ENCODE measurements at places on chromosomes 2 and 18.

DNA sequence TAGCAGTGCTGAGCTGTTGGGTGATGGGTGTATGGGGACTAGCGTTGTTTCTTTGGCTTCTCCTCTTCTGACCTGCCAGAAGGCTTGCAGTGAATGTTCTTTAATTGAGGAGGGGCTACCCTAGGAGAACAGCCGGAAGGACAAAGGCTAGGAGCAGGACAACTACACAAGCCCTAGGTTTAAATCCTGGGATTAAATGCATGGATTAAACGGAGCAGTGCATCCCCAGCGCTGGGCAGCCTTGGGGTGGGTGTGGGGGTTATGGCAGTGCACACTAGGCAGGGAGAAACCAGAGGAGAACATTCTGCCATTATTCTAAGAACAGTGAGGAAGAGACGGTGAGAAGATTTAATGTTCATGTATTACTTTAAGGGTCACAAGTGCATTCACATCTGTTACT is 86.4 kb upstream of the MCFD2 start:
- ATAC-seq: no peak

DNA sequence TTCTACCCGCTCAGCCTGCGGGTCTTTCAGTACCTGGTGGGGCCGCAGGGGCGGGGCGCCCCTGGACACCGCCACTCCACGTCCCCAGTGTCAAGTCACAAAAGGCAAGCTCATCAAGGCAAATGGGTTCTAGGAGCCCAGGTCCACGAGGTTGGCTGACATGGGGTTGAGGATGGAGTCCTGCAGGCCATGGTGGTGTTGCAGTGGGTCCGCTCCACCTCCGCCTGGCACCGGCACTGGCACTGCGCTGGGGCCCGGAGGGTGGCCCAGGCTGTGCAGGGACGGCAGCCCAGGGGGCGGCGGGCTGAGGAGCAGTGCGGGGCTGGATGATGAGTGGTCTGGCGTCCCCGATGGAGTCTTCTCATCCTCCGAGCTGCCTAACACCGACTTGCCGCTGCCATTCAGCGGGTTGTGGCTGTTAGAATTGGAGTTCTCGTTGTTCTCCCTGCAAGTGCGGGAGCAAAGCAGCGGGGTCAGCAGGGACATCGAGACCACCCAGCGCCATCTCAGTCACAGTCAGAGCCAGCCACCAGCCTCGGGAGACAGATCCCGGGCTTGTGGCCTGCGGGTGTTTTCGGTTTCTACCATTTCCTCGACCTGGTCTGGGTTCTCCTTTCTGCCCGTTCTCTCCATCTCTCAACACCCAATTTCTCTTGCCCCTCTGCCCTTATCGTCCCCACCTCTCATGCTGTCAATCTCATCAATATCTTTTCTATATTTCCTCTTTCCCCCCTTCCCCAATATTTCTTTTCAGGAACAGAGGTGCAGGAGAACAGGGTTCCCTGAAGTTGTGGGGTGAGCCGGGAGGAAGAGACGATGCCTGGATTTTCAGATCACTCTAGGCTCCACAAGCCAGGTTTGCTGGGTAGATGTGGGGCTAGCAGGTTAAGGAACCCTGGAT is 3.0 kb downstream of the SIX2 start:
- no peak for ATAC-seq

DNA sequence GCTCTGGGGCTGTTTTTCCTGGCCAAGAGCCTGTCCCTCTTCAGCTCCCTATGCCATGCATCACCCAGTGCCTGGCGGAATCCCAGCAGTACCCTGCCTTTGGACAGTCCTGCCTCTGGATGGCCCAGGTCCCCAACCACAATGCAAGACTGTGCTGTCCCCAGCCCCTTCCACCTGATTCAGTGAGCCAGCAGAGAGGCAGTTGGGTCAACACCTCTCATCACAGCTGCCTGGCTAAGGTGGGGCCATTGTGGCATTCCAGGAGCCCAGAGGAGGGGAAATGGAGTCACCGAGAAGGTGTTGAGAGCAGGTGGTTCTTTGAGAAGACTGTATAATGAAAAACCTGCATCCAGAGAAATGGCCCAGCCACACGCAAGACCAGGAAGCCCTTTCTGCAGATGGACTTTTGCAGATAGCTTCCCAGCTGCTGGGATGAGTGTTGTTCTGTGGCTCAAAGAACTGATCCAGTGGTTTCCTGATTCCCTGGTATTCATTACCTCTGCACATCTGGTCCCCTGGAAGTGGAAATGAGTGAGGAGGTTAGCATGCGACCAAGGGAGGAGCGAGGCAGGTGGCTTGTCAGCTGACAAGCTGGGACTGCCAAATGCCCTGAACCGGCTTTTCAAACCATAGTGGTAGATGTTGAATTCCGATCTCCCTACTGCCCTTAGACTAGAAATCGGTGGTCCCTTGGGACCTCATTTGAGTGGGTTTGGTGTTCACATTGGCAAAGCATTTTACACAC is 1.7 kb upstream of the ASPRV1 start:
- ATAC-seq: no peak

DNA sequence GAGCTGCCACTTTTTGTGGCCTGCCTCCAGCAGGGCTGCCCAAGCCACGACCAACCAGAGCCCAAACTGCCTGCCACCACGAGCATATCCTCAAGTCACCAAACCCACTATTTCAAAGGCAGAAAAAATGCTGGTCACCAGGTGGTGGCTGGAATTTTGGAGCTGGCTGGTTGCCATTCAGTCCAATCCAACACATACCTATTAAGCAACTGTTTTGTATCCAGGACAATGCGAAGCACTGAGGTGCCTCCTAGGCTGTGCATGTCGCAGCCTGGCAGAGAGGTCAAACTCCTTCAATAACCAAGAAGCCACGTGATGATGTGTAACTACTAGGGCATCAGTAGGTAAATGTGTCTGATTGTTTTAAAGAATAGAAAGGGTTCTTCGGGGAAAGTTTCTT is 108.3 kb upstream of the PPP1CB start:
- no peak for ATAC-seq

DNA sequence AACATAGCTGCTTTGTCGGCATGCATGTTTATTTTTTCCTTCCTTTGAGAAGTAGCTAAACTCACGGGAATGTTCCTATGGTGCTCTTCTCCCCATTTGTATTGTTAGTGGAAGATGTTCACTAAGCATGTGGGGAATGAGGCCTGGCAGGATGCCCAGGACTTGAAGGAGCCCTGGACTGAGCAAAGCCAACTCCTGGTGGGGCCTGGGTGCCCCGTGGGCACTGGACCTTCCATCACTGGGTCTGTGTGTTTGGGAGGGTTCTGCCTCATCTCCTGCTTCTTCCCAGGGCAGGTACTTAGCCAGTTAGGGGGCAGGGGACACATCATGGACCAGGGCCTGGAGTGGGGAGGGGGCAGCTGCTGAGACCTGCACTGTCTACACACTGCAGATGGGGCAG is 49.3 kb downstream of the ACAA2 start:
- ATAC-seq: no peak

DNA sequence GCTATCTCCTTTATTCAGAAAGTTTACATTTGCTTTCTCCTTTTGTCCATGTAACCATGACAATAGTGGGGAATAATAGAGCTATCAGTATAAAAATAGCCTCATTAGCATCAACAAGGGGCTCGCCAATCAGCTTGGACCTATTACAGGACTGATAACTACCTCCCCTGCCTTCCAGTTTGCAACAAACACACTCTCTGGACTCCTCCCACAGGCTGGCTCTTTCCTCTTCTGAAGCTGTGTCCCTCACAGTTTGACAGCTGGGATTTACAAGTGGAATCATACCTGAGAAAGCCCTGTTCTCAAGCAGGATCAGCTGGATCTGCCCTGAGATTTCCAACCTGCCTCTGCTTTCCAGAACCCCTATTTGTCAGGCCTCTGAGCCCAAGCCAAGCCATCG is 162.5 kb downstream of the GRB14 start:
- no peak for ATAC-seq

DNA sequence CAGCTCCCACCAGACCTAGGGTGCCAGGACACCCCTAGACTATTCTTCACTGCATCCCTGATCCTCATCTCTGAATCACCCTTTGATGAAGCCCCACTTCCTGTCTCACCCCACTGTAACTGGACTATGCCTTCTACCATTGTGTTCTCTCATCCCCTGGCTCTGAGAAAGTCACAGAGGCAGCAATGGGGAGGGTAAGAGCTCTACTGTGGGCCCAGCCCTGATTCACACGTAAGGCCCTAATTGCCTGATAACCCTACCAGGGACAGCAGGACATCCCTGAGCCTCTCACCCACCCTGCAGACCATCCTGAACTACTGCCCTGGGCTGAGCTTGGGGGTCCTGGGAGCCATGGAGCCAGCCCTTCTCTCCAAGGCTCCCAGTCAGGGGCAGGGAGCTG is 1.5 kb upstream of the PROM2 start:
- ATAC-seq: no peak

GRCh38 chr2:11168488-11168887 is 13.2 kb downstream of the SLC66A3 start:
- no peak for ATAC-seq

GRCh38 chr2:160269803-160270570 is 69.9 kb upstream of the ITGB6 start:
- ATAC-seq: peak; percentile 90

- ATAC-seq: no peak
Observed at GRCh38 chr18:23884681-23885375, 129.7 kb upstream of the TTC39C start.

- peak; percentile 61 for ATAC-seq
Observed at GRCh38 chr2:25897506-25897905, 19.2 kb upstream of the ASXL2 start.

GRCh38 chr2:240467659-240468302 is 32.3 kb downstream of the GPC1 start:
- ATAC-seq: no peak

DNA sequence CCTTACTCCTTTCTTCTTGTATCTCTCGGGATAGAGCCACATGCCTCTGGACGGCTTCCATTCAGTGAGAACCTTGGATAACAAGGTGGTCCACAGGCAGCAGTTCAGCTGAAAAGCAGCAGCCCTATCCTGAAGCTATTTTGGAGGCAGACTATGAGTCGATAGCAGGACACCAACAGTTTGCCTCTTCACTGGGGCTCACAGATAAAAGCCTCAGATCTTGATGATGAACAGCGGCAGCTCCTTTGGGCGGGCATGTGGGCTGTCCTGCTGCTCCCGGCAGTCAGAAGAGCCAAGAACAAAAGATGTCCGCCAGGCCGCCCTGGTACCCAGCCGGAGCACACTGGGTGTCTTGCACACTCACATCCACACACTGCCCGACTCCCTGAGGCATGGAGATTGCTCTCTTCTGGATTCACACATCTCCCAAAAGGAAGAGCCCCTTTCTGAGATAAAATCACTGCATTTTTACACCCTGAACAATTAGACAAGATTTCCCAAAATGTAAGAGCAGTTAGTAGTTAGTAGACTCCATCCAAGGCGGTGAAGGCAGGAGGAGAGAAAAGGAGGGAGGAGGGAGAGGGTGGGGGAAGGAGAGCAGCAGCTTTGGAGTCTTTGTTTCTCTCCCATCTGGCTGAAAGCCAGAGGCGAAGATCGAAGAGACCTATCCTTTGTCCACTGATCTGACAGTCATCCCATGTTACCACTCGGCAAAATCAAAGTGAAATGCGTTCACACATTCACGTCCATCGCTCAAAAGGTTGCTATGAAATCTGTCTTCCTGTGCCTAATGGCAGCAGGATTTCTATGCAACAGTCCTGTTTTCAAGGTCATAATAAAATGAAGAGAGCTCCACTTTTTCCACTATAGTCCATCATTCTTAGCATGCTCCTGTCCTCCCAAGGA is 90.1 kb upstream of the KLF7 start:
- ATAC-seq: no peak

DNA sequence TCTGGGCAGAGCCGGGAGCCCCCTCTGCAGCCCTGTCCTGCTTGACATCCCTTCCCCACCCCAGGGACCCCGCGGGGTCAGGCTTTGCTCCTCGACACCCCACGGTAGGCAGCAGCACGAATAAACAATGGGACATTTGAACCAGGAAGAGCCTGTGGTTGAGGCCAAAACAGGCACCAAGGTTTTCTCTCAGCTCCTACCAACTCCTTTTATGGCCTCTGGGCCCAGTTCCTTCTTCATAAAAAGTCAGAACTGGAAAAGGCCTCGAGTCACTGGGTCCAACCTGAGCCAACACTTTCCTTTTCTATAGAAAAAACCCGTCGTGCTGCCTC is 20.6 kb downstream of the TEX44 start:
- no peak for ATAC-seq

DNA sequence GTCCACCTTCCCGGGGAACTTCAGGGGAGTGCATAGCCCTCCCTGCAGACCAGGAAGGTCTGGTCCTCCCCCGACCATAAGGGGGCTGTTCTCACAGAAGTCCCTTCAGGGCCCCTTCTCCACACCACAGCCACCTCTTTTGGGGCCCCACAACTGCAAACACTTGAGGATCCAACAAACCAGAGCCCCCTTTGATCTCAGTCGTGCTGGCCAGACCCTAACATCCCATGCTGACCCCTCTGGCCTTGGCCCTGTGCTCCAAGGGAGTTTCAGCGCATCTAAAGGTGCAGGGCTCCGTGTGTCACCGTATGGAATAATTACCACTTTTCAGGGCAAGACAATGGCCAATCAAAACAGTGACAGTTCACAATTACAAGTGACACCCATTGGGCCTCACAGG is 57.7 kb downstream of the ADNP2 start:
- ATAC-seq: no peak

DNA sequence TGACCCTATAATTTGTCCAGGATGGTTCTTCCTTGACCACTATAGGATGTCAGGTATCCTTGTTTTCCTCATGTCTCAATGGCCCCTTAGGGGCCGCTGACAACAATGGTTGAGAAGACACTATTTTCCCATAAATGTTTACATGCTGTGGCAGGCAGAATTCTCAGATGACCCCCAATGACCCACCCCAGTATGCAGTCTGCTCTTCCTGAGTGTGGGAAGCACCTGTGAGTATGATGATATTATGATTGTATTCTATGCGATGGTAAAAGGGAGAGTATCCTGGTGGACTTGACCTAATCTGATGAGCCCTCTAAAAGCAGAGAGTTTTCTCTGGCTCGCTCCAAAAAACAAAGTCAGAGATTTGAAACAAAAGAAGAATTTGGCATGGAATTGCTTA is 123.1 kb upstream of the DLX2 start:
- no peak for ATAC-seq

DNA sequence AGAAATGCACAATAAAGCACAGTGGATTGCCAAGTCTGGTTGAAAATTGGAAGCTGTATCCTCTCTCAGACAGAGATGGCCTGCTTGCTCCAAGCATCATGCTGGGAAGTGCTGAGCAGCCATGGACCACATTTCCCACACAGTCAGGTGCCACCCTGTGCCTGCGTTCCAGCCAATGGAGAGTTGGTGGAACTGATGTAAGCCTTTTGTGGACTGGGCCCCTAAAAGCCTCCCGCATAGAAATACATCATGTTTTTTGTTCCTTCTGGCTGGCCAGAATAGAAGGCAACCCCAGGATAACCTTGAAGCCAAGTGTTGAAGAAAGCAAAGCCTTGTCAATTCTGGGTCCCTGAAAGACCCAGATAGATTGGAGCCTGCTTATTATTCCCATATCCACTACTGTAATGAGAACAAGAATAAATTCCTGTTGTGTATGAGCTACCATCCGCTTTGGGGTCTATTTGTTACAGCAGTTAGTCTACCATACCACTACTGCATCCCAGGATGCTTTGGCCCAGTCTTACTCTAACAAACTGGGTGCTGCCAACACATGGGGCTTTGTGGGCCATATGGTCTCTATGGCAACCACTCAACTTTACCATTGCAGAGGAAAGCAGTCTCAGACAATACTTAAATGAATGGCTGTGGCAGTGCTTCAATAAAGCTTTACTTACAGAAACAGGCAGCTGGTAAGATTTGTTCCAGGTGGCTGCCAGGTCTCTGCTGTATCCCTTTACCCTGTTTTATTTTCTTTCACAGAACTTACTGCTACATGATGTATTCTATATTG is 65.4 kb downstream of the POLE4 start:
- ATAC-seq: no peak
